ENCODE measurements at places on chromosomes 2 and 18. TPM values are rescaled to one million over a fixed set of nuclear protein-coding genes. Genes with fewer than 3 reads are reported as not detected.

Gene LOXHD1
- not detected for total RNA-seq

Gene TMEM198
- 5.9 TPM for total RNA-seq

Gene ALPP
- total RNA-seq, result not detected

Gene PLGLB2
- 1.7 TPM for total RNA-seq

Gene DNAJC5G
- not detected for total RNA-seq

Gene AGXT
- total RNA-seq, result not detected

Gene ALLC
- total RNA-seq, result not detected

DNA sequence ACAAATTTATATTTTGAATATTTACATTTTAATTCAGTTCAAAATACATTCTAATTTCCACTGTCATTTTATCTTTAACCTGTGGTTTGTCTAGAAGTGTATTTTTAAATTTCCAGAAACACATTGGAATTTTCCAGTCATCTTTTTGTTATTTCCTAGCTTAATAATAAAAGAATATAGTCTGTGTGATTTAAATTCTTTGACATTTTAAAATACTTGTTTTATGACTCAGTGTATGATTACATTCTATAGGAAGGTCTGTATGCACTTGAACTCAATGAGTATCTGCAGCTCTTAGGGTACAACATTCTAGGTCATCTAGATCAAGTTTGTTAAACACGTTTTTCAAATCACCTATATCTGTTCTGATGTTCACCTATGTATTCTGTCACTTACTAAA is 88.3 kb upstream of the MBOAT2 start:
- DNase-seq, result no peak

DNA sequence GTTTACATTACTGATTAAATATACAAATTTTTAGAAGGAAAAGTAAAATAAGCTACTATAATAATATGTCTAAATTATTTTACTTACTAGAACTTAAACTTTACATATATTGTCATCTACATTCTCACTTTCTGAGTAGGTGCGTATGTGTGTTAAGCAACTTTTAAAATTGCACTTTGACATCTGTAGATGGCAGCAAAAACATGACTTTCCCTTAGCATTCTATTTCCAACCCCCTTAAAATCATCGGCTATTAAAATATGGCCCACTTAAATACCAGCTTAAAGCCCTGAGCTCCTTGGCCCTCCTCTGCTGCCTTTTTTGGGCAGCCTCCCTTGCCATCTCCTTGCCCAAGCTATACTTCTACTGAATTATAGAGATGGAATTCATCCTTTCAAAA is 78.0 kb downstream of the UPP2 start:
- DNase-seq, result no peak

GRCh38 chr18:79942211-79942610 is 9.2 kb downstream of the SLC66A2 start:
- no peak for DNase-seq

GRCh38 chr18:55228707-55229106 is 269.4 kb upstream of the CCDC68 start:
- no peak for DNase-seq

GRCh38 chr18:67731851-67732250 is 215.3 kb upstream of the DSEL start:
- no peak for DNase-seq

- no peak for DNase-seq
These were observed 1362.7 kb upstream of the FAM98A start for GRCh38 chr2:34961822-34962221.

- DNase-seq, result no peak
These were observed 43.5 kb upstream of the FAHD2A start for GRCh38 chr2:95359031-95359430.

GRCh38 chr2:50492477-50492851 is 539.5 kb downstream of the NRXN1 start:
- DNase-seq, result peak; percentile 35

DNA sequence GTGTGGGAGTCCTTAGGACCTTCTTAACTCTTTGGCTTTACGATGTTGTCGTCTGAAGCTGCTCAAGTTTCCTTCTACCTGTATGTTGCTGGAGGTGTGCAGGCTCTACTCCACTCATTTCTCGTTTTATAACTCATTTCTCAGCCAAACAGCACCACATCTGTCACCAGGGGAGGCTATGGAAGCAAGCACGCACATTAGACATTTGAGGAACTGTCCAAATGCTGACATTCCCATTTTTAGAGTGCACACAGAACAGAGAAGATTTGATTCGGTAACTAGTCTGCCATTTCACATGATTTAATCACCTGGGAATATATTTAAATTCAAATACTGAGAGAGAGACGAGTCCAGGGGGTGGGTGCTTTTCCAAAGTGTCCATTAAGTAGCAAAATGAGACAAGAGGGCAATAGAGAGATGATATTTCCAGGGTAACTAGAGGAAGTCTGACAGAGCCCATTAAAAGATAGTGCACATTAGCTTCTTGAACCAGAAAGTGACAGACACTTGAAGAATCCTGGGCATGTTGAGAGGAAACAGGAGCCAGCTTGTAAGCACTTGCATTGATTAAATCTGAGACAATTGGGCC is 793.3 kb downstream of the TDRD15 start:
- DNase-seq, result no peak

- DNase-seq, result no peak
These were observed 12.5 kb downstream of the ZC3H8 start for GRCh38 chr2:112242384-112242783.

GRCh38 chr2:231715499-231715837 is 7.1 kb downstream of the PTMA start:
- DNase-seq, result no peak

DNA sequence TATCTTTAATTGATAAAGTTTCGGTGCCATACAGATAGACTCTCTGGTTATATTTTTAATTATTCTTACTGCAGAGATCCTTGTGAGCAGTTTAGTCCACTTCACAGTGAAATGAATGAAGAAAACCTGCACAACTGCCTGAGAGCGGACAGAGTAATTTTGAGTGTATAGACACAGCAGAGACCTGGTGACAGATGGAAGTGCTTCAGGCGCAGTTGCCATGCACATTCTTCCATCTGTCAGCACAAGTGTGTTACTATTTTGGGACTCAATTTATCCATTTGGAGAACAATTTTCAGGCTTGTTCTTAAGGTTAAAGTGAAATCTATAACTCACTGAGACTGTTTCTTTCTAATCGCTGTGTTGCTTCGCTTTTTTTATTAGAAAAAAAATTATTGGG is 147.8 kb upstream of the SPHKAP start:
- no peak for DNase-seq

DNA sequence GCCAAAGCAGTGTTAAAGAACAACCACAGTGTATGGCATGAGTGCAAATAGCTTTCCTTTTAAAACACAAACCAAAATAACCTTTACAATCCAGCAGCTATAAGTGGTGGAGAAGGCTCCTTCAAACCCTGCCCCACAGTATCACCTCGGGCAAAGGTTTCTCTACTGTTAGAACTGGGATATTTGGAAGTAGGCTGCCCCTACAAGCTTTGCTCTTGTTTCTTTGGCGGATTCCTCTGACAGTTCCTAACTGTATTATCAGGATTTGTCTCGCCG is 214.8 kb downstream of the ZNF521 start:
- no peak for DNase-seq

GRCh38 chr2:217222309-217222910 is 362.5 kb upstream of the TNP1 start:
- no peak for DNase-seq

DNA sequence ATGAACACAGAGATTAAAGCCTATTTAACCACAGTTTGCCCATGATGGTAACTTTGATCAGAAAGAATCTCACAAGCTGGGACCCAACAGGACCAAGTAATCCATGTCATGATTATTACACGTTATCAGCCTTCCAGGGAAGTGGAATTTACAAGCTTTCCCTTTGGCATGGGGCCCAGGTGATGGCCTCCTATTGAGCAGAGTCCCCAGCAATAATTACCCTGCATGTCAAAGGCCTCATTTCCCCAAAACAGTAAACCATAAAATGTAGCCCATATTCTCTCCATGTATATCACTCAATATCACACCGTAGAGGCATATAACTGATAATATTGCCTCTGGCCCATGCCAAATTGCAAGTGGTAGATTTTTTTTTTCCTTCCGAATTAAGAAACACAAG is 38.9 kb downstream of the PRKRA start:
- no peak for DNase-seq

GRCh38 chr2:217790195-217790594 is 212.6 kb downstream of the TNS1 start:
- DNase-seq, result no peak

- DNase-seq, result no peak
These were observed 3.9 kb downstream of the HOXD8 start for GRCh38 chr2:176133389-176133788.

GRCh38 chr2:84958135-84959059 is 12.6 kb upstream of the KCMF1 start:
- DNase-seq, result peak; percentile 81
